ENCODE measurements at places on chromosomes 2 and 18.

DNA sequence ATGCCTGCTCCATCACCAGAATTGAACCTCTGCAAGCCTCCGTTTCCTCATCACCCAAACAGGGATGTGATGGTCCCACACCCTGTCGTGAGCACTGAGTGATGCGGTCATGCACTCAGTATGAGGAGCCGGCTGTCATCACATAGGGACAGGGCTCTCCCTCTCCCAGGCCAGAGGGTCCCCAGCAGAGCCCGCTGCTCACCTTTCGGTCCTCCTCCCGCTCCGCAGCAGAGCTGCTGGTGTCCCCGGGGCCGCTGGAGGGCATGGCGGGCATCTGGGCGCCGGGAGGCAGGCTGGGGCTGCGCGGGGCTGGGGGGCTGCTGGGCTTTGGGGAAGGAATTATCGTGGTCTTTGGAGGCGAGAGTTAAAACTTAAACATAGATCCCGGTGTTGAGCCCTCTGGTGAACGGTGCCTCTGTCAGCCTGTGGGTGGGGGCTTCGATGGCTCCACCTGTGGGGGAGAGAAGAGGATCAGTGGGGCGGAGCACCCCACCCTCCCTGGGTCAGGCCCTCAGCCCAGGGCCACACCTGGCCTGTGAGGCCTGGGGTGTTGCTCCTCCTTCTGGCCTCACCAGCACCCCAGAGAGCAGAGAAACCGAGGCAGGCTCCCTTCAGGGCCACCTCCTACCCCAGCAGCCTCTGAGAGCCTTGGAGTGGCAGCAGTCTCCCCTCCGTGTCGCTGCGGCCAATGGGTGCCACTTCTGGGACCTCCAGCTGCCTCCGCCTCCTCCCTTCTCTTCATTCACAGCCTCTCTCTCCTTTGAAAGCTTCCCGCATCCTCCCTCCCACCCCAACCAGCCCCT, 27.8 kb downstream of the DNMT3A start:
- no peak for DNase-seq

- no peak for DNase-seq
Observed at GRCh38 chr2:70143314-70144150, 47.3 kb downstream of the C2orf42 start.

GRCh38 chr18:4842287-4842686, 354.8 kb downstream of the AKAIN1 start:
- DNase-seq: no peak

GRCh38 chr2:35495182-35495581, 860.4 kb upstream of the CRIM1 start:
- no peak for DNase-seq

- DNase-seq: no peak
Observed at GRCh38 chr18:28152354-28152753, 24.6 kb downstream of the CDH2 start.

DNA sequence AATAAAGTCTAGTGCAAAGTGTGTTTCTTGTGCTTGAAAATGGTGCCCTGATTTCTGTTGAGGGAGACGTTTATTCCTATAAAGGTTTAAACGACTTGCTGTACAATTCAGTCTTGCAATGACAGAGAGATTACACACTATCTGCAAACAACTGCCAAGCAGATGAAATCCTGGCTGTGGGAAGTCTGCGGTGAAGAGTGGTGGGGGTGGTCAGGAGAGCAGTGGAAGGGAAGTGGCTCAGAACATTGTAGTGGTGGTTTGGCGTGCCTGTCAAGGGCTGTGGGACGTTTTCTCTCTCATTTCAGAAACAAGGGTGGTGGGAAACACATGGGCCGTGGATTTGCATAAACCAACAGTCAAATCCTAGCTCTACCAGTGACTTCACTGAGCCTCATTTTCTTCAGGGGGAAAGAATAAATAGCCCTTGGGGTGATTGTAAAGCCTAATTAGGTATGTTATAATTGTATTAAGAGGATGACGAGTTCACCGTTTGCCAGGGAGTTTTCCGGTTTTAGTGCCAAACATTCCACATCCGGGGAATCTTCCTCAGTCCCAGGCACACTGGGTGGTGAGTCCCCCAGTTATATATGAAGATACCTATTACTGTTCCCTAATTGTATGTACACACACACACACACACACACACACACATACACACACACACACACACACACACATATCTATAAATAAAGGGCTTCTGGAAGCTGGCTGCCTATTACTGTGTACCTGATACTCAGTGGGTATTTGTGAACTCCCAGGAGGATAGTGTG, 115.0 kb downstream of the SPTBN1 start:
- peak; percentile 15 for DNase-seq

DNA sequence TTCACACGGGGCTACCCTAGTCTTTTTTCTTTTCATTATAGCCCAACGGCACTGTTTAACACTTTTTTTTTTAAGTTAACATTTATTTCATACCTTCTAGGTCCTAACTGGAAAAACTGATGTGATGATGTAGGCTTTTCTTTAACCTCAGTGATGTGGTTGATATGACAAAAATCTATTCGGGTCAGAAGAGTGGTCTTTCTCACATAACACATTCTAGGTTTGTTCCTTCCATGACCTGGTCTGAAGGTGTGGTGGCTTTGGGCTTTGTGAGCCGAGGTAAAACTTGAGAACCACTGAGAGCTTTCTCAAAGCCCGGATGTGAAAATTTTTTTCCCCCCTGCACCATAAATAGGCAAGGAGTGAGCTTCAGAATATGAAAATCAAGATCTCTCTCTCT, 44.2 kb downstream of the GPD2 start:
- DNase-seq: no peak

GRCh38 chr2:62034715-62035114, 129.2 kb downstream of the COMMD1 start:
- DNase-seq: no peak

DNA sequence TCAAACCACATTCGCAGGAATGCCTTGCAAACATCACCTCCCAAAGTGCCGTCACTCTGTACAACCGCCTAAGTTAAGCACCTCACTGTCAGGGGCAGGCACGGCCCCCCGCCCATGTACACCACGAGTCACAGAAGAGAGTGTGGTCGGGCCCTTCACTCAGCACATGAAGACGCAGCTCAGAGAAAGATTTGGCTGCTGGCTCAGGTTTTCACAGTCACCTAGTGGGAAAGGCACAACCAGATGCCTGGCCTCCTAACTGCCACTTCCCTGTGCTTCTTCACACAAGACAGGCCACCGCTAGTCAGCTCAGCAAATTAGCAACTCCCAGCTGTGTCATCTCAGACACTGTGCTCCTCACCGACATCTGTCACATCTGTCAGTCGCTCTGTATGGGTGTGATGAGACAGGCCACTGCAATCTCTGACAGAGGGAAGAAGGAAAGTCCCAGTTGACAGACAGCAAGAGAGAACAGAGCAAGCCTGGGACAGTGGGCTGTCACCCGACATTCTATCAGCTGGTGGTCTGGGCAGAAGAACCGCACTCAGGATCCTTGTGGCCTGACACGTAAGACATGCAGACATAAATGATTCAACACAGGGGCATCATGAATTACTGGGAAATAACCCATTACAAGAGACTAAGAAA, 60.8 kb downstream of the CRACDL start:
- no peak for DNase-seq

GRCh38 chr2:202039278-202040078, 5.8 kb downstream of the FZD7 start:
- no peak for DNase-seq

DNA sequence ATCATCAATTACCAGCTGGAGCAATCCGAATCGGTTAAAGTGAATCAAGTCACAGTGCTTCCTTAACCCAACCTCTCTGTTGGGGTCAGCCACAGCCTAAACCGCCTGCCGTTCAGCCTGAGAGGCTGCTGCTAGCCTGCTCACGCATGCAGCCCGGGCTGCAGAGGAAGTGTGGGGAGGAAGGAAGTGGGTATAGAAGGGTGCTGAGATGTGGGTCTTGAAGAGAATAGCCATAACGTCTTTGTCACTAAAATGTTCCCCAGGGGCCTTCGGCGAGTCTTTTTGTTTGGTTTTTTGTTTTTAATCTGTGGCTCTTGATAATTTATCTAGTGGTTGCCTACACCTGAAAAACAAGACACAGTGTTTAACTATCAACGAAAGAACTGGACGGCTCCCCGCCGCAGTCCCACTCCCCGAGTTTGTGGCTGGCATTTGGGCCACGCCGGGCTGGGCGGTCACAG, 496 bp upstream of the ITGA4 start:
- peak; percentile 23 for DNase-seq

DNA sequence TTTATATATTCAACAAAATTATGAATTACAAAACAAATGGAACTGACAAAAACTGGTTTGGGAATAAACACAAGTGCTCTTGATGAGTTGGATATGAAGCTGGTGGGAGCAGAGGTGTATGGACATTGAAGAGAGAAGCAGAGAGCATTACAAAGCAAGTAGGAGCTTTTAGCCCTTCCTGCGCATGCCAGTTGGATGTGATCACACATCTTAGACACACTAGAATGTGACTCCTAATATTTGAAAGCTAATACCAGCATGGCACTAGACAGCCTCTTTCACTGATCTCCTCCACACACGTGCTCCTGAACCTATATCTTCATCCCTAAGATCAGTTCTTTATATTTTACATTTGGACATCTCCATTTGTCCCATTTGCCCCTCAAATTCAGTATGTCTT, 298.1 kb downstream of the MTX2 start:
- no peak for DNase-seq

- DNase-seq: no peak
Observed at GRCh38 chr2:187150670-187151069, 297.4 kb downstream of the CALCRL start.

DNA sequence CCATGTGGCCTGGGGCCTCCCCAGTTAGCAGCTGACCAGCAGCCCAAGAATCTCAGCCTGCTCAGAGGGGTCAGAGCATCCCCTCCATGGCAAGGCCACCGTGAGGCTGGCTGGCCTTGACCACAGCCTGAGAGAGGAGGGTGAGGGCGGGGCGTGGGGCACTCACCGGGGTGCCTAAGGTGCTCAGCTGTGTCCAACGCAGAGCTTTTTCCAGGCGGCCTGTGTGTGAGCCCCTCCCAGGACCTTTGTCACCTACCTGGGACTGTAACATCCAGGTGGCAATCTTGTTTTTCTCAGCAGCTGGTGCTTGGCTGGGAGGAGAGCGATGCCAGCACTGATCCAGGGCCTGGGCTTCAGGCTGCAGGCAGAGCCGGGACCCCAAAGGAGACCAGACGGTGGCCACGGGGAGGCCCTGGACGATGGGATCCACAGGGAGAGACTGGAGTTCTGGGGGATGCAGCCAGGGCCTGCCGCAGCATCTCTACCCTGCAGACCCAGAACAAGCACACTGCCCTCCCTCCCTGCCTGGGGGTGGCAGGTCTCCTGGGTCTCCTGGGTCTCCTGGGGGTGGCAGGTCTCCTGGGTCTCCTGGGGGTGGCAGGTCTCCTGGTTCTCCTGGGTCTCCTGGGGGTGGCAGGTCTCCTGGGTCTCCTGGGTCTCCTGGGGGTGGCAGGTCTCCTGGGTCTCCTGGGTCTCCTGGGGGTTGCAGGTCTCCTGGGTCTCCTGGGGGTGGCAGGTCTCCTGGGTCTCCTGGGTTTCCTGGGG, 12.3 kb downstream of the SNED1 start:
- DNase-seq: no peak

DNA sequence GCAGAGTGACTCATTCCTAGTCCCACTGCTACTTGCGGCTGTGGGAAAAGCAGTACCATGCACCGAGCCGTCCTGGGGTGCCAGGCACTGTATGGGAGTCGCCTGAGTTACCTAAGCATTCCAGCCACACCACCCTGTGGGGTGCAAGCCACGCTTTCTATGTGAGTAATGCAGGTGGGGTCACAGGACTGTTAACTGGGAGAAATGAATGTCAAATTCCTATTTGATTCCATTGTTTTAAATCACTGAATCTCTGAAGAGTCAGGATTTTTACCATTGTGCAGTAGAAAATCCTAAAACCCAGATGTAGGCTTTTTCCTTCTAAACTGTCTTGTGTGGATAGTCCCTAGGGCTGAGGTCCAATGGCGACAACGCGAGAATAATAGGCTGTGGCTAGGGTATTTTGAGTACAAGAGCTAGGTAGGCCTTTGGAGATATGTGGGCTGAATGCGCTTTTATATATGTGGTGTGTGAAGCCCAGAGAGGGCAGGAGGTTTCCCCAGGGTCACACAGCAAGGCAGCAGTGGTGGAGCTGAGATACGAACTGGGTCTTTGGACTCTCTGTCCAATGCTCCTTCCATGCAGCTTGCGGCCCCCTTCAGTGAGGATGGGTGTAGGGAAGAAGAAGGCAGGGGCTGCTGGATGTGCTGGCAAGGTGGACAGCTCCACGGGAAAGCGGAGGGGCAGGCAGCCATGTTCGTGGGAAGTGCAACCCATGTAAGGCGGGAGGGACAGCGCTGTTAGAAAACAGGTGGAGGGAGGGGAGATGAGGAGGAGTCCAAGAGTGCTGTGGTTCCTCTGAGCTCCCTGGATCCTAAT, 83.2 kb downstream of the DDX1 start:
- DNase-seq: no peak

- no peak for DNase-seq
Observed at GRCh38 chr2:61550375-61551209, 12.4 kb upstream of the XPO1 start.

DNA sequence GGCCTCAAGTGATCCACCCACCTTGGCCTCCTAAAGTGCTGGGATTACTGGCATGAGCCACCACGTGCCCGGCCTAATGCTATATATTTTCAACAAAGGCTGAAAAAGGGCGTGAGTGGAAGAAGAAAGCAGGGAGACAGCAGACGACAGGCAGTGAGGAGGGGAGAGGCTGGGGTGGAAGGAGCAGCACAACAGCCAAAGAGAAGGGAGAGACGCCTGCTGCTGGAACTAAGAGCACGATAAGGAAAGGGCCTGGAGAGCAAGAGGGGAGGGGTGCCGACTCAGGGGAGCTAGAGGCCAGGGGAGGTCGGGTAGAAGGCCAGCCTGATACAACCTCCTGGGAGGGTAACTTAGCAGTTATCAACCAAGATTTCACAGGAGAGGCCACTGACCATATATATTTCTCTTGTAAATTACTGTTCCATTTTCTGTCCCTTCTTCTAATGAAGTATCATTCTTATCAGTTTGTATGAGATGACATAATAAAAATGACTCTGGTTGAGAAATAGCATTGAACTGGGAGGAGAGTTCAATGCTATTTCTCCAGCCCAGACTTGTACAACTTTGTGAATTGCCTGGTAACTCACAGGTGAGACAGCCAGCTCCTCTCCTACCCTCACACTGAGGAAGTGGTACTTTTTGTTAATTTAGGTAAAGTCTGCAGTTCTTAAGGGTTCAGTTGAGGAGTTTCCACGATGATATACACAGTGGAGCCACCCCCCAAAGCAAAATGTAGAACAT, 5.8 kb upstream of the RNU4ATAC start:
- no peak for DNase-seq

GRCh38 chr2:132517386-132517785, 100.8 kb downstream of the GPR39 start:
- DNase-seq: no peak

DNA sequence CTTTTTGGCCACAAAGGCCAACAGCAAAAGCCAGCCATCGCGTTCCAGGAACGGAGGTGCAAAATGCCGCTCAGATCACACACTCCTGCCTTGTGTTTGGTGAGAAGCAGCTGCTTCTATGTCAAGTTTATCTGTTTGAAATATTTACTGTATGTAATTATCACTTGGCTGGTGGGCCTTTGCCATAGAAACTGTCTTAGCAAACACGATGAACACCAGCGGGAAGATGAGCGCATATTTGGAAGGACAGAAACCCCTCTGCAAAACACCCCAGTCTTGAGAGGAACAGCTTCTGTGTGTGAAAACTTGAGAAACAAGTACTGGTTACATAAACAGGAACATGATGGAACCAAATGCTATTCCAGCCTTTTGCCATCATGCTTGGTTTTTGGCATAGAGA, 59.7 kb downstream of the SCG2 start:
- DNase-seq: no peak
